ENCODE measurements at places on chromosomes 6 and 20.

DNA sequence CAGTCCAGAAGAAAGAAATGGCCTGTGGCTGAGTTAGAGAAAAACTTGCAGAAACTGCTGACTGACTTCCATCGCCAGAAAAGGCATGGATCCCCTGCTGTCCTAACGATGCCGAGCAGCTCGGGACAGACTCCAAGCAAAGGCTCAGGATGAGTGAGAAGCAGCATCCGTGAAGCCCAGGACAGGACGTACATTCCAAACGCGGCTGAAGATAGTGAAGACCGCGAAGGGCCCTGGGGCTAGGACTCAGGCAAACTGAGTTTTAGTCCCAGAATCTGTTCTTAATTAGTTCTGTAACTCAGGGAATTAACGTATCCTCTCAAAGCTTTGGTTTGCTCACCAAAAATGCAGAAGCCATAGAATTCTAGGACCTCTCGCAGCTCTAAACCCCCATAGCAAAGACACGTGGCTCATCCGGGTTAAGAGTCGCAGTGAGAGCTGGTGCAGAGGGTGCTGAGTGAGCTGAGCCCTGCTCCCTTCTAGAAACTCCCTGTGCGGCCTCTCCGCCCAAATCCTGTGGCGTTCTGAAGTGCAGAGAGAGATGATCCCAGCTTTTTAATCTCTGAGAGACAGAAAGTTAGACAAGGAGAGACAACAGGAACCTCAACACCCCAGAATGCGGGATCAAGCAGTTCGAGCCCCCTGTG lies 132.9 kb upstream of the THBS2 start:
- DNase-seq = peak; percentile 99

GRCh38 chr6:137666202-137666774 lies 172.1 kb upstream of the OLIG3 start:
- no peak for DNase-seq

- DNase-seq = peak; percentile 94
These were observed 3.0 kb downstream of the ARID1B start for GRCh38 chr6:156780102-156780641.

GRCh38 chr20:20967564-20968184 lies 138.5 kb downstream of the LINC00237 start:
- DNase-seq = no peak

DNA sequence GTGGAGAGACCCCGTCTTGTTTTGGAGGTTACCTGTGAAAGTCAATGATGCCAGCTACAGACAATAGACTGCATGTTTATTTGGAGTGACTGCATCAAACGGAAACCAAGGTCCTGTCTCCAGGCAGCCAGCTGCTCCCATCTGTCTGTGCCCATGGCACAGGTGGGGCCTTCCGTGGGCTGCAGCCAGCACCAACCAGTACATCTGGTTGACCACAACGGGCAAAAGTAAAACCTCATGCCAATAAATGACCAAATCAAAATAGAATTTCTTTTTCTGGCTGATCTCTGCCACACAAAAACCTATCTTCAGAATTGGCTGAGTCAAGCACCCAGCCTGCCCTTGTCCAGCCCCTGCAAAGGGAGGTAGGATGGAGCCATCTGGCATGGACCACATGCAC lies 33.5 kb downstream of the DLL1 start:
- no peak for DNase-seq

GRCh38 chr20:17762243-17762872 lies 62.6 kb downstream of the BANF2 start:
- DNase-seq = no peak

GRCh38 chr20:22474224-22474623 lies 110.1 kb downstream of the FOXA2 start:
- DNase-seq = no peak

DNA sequence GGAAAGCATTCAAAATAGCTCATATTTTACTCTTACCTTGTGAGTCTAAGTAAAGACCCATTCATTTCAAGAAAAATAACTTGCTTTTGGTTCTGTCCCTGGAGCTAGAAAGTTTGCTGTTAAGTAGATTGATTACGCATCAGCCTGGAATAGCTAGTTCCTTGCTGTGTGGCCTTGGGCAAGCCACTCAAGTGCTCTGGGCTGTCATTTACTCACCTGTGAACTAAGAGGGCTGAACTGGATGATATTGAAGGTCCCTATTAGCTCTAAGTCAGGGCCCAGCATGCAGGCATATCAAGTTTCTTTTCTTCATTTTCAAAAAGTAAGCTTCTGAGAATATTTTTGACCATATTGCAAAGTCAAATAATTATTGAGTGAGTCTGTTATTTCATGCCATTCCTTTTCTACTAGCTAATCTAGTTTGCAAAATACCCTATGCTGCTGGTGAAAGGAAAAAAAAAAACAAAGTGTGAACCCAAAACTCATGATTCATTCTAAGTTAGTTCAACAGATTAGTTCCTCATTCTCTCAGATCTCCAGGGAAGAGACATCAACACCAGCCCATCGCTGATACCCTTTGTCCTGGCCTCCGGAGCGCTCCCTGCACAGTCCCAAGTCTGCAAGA lies 106.5 kb upstream of the GMDS start:
- peak; percentile 78 for DNase-seq

- DNase-seq = no peak
These were observed 13.8 kb upstream of the HDDC2 start for GRCh38 chr6:125315548-125315947.

DNA sequence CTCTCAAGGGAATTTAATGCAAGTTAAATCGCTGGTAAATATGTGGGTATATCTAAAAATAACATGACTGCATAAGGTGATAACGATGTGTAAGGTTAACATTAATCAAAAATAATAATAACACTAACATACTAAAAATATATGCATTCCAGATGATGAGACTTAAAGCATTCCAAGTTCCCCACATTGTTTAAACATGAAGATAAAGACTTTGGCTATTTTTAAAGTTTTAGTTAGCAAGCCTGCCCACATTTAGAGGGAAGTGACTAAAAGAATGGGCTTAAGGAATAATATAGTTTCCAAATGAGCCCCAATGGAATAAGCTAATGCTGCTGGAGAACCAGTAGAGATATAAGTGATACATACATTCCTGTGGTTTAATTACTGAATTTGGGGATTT lies 941.3 kb downstream of the TBC1D32 start:
- DNase-seq = no peak

DNA sequence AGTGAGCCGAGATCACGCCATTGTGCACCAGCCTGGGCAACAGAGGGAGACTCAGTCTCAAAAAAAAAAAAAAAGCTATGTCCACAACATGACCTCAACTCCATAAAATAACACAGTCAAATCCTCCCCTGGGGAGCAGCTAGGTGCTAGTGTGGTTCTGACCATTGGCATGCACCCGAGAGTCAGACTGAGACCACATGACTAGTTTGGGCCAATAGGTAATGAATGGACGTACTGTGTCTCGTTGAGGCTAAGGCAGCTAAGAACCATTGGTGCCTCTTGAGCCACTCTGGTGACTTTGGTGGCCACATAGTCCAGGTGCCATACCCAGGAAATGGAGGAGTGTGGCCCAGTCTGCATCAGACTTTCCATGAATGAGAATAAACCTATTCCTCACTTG lies 40.3 kb downstream of the ATP9A start:
- no peak for DNase-seq

GRCh38 chr6:17276766-17277165 lies 4.4 kb upstream of the RBM24 start:
- DNase-seq = peak; percentile 71

GRCh38 chr6:130409418-130410100 lies 43.7 kb downstream of the TMEM200A start:
- peak; percentile 55 for DNase-seq

- no peak for DNase-seq
These were observed 46.4 kb upstream of the CST5 start for GRCh38 chr20:23925789-23926525.

- no peak for DNase-seq
These were observed 27.6 kb upstream of the PI16 start for GRCh38 chr6:36926708-36927513.

- no peak for DNase-seq
These were observed 43.2 kb downstream of the TMEM242 start for GRCh38 chr6:157280157-157280556.

- DNase-seq = no peak
These were observed 39.6 kb upstream of the AFDN start for GRCh38 chr6:167786853-167787675.

DNA sequence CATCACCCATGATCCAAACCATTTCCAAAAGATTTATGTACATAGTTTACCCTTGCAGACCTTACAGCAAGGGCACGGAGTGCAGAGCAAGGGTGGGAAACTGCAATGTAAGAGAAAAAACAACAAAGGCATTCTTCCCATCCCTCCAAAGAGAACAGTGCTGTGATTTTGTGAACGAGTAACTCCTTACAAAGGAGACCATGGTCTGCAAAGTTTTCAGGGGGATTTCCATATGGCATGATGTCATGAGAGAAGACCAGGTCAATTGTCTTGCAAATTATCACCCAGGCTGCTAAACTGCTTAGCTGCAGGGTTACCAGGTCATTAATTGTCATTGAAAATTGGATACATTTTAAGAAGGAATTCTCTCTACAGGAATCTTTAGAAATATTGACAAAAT lies 58.3 kb downstream of the LAMP5 start:
- DNase-seq = no peak

DNA sequence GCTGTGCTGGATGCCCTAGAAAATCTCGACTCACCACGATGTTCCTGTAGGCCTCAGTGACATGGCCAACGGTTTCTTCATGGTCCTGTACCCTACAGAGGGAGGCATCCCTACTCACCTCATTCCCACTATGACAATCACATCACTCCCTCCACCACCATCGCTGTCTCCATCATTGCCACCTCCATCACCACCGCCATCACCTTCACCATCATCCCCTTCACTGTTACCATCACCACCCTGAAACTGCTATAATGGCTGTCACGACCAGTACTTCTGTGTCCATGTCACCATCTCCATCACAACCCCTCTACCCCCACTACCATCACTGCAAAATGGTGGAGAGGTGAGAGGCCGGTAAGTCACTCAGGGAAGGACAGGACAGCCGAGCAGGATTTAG lies 29.8 kb upstream of the MRPS18A start:
- no peak for DNase-seq

- no peak for DNase-seq
These were observed 50.8 kb downstream of the GRM4 start for GRCh38 chr6:34095136-34095505.

GRCh38 chr6:145015739-145016558 lies 719.4 kb downstream of the EPM2A start:
- peak; percentile 95 for DNase-seq

- DNase-seq = peak; percentile 21
These were observed 201.2 kb upstream of the MYLIP start for GRCh38 chr6:15927531-15928225.

GRCh38 chr6:137223370-137224131 lies 4.4 kb upstream of the IFNGR1 start:
- DNase-seq = peak; percentile 66

- DNase-seq = peak; percentile 30
These were observed 219.1 kb upstream of the STXBP5 start for GRCh38 chr6:146985111-146985510.

GRCh38 chr6:134585517-134585873 lies 267.6 kb upstream of the SGK1 start:
- DNase-seq = no peak

GRCh38 chr6:36268478-36269275 lies 1.2 kb upstream of the PNPLA1 start:
- peak; percentile 18 for DNase-seq

- no peak for DNase-seq
These were observed 52.3 kb upstream of the MLN start for GRCh38 chr6:33856031-33856590.

DNA sequence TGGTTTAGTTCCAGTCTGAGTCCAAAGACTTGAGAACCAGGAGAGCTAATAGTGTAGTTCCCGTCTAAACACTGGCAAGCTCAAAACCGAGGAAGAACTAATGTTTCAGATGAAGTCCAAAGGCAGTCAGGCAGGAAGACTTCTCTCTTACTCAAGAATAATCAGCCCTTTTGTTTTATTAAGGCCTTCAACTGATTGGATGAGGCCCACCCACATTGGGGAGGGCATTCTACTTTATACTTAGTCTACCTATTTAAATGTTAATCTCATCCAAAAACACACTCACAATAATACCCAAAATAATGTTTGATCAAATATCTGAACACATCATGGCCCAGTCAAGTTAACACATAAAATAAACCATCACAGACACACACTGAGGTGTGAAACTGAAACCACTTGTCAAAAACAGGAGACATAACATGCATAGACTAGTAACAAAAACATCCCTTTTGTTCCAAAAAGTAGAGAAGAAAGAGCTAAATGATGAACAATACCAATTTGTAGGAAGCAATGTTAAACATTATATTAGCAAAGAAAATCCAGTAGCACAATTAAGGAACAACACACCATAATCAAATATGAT lies 50.2 kb upstream of the SENP6 start:
- no peak for DNase-seq

DNA sequence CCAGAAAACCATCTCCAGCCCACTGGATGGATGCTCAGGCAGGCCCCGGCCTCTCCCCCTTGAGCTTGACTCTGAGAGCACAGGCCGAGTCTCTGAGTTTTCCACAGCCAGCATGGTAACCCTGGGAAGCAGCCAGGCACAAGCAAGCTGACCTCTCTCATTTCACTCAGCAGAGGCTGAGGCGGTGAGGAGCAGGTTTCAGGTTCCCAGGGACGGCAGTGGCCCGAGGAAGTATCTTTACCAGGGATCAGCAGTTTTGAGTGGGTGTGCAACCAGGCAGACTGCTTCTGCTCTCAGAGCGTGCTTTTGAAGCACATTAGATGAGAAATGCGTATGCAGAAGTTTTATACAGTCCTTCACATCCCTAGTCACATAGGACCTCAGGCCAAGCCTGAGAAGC lies 12.6 kb downstream of the HCK start:
- DNase-seq = no peak

DNA sequence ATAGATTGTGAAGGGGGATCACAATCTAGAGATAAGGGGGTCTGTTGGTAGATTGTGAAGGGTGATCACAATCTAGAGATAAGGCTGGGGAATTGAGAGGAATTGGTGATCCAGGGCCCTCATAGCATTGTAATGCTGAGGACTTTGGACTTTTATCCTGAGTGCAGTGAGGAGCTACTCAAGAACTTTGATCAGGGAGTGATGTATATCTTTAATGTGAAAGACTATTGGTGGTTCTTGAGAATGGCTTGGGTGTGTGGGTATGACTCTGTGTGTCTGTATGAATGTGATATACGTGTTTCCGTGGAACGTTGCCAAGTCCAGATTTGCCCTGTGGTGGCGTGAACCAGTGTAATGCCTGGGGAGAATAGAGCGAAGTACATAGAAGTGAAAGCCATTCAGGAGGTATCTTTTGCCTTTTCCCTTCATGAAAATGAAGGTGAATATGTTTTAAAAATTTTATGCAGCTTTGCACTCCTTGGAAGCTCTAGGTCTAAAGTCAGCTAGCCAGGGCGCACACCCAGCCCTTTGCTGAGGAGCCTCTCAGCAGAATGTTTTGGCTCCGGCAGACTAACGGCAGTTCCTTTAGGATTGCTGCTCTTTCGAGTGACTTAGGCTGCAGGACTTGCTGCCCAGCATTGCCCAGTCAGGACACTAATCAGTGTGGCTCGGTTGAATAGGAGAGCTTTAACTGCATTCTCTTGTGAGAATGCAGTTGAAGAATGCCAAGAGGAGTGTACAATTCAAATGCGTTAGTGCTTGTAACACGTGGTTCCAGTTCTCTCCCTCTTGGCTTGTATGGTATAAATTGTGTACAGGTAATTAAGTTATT lies 3.5 kb downstream of the ZFAND3 start:
- peak; percentile 46 for DNase-seq
